ENCODE measurements at places on chromosomes 3 and 15.

- no peak for DNase-seq
Observed at GRCh38 chr15:71567173-71567572, 243.2 kb upstream of the NR2E3 start.

DNA sequence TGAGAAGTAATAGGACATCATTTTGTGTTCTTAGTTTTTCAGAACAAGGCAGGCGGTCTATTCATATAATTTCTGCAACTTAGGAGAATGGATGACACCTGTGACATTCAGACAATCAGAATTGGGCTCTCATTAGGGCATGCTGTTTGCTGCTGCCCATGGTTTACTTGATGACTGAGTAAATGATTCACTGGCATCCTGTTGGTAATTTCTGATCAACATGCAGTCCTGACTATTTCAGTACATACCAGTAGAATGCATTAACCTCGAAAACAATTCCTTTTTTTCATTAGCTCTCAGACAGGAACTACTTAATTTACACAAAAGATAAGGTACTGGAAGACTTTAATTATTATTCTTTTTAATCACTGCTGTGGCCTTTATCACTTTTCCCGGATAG lies 641.6 kb downstream of the NSUN3 start:
- DNase-seq = no peak

DNA sequence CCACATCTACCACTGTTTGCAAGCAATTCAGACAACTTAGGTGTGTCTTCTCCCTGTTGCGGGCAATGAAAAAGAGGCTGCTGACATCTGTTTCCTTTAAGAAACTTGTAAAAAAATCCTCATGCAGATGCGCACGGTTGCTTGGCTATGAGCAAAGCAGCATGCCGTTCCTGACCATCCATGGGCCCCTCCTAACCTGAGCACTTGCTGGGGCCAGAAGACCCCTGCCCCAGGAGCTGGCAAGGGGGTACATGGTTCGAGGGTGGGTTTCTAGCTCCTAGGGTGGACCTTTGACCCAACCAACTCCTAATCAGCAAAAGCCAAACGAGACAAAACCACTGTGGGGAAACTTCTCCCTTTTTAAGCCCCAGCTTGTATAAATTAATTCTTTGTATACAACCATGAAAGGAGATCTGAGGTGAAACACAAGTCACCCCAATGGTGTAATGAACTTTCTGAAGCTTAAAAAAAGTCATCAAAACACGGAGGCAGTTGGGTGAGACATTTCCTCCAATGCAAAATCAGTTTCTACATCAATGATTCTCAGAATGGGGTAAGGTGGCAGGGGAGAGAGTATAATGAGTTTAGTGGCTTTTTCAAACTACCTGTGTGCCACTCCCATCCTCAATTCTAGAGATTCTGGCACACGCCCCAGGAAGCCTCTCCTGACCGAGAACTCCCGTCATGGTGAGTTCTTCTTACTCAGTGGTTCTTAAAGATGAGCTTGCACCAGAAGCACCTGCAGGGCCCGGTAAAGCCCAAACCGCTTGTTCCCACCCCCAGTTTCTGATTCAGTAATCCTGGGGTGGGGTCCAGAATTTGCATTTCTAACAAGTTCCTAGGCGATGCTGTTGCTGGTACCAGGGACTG lies 44.1 kb downstream of the CPN2 start:
- no peak for DNase-seq

DNA sequence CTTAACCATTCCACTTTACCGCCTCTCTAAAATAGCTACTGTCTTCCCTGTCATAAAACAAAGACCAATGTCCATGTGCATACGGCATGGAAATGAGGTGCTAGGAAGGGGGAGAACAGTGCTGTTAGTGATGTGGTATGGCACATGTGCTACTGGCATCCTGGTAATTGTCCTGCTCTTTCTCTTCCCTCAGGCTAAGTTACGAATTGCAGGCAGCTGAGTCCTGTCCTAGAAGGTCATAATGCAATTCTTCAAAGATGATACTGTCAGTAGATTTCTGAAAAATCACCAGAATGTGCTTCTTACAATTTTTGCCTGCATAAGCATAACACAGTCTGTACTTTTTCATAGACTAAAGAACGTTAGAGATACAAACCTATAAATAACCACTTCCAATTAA lies 216.8 kb downstream of the RSL24D1 start:
- no peak for DNase-seq

DNA sequence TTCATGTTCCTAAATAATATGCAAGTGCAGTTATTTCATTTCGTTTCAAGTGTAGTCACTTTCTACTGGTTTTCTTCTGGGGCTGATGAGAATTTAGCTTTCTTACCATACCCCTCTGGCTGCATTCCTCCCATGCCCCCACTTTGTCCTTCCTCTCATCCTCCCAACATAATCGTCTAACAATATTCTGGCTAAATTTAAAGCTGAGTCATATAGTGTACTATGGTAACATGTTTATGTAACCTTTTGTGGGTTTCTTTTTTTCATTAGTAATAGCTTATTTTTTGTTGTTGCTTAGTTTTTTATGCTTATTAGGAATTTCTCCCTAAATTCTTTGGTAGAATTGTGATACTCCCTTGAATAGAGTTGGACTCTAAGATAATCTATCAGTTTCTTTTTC lies 30.5 kb downstream of the DUT start:
- DNase-seq = no peak

DNA sequence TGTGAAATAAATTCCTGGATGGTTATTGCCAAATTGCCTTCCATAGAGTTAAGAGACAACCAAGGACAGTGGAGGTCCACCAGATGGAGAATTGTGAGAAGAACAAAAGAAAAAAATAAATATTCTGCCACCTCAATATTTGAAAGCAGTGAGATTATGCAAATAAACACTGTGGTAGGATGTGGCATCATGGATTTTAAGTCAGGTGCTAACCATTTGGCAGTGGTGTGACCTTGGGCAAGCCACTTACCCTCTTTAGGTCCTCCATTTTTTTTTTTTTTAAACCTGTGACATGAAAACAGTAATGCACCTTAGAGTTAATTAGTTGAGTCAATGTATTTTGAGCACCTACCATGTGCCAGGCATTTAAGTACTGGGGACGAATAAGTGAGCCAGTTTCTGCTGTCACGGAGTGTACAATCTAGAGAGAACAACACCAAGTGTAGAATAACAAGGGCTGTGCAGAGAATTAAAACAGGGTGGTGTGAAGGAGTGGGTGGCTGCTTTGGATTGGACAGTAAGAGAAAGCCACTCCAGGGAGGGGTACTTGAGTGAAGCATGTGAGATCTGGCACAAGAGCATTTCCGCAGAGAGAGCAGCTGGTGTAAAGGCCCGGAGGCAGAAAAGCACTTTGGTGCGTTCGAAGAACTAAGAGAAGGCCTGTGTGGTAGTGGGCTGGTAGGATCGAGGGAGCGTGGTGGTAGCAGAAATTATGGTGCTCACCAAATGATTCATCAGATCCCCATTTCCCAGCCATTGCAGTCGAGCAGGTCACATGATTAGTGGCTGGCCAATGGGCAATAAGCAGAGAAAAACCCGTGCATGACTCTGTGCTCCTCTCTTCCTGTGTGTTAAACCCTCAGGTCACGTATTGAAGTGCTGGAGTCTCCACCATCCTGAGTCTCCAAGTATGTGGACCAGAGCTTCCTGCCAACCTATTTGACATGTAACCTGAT lies 39.2 kb downstream of the CCK start:
- DNase-seq = no peak

GRCh38 chr3:126858887-126859286 lies 124.0 kb upstream of the PLXNA1 start:
- DNase-seq = peak; percentile 69

All from PC-9 (cell line).